ENCODE measurements at places on chromosomes 3 and 15.

DNA sequence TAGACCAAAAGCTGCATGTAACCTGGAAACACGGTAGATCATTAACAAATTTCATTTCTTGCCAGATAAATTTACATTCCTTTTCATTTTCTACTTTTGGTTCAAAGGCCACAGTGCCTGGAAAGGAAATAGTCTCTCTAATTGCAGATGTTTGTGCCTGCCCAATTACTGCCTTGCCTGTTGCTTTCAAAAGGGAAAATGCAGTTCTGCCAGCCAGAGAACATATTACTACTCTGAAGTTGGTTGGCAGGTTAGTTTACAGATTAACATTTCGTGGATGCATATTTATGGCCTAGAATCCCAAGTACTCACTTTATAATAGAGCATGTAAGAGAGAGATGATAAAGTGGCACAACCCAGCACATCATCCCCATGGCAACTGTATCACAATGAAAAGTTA is 124.3 kb upstream of the LRRC3B start:
- DNase-seq = no peak

- DNase-seq = peak; percentile 17
Observed at GRCh38 chr3:194137008-194137505, 1.1 kb downstream of the HES1 start.

- DNase-seq = no peak
Observed at GRCh38 chr3:78221796-78222195, 1181.9 kb downstream of the ROBO2 start.

GRCh38 chr3:112744106-112744505 is 102.6 kb downstream of the CD200R1L start:
- no peak for DNase-seq

GRCh38 chr15:39512643-39513042 is 68.2 kb upstream of the THBS1 start:
- DNase-seq = no peak

- DNase-seq = no peak
Observed at GRCh38 chr3:44905446-44906157, 31.2 kb downstream of the TGM4 start.

DNA sequence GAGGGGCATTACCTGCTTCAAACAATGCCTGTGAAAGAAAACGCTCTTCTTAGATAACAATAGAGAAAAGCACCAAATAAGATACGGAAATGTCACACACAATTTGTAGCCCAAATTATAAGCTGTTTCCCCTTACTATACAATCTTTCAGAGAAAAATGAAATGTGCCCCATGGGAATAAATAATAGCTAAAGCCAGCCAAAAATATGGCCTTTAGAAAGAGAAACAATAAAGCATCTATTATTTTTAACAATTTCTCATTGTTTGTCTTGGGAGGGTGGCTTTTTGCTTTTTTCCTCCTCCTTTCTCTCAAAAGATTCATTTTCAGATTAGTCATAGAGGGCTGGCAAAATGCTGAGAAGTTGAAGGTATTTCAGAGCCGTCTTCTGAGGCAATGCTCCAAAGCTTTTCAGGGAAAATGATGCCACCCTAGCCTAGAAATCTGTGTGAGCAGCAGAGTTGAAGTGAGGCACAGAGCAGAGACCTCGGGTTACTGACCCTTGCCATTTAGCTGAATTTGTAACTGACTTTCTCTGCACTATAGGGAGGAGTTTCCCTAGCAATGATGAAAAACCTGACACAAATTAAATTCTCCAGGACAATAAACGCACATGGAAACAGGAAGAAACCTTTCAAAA is 86.3 kb upstream of the PRICKLE2 start:
- DNase-seq = no peak

DNA sequence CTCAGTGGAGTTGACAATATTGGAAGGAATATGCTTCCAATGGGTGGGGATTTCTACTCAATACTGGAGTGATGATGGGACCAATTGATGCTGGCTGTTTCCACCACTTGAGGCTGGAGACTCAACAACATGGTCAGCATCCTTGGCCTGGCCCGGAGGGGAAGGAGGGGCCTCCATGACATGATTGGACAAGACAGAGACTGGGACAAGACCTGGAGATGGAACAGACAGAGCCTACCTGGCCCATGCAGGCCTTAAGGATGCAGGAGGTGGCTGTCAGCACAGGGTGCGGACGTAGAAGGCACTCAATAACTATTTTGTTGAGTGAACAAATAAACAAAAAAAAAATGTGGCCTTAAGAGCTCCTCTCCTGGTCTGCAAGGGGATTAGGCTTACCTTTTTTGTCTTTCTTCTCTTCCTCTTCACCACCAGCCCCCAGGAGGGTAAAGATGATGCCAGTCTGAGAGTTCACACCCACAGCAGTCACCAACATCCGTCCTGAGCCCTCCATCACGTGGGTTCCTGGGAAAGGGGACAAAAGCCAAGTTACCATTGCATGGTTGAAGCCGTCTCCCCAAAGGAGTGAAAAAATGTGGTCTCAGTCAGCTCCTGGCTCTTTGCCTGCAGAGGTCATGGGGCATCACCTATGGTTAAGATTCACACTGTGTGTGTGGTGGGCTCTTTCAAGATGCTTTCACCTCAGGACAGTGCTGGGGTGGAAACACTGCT is 67.1 kb upstream of the SEC13 start:
- no peak for DNase-seq

DNA sequence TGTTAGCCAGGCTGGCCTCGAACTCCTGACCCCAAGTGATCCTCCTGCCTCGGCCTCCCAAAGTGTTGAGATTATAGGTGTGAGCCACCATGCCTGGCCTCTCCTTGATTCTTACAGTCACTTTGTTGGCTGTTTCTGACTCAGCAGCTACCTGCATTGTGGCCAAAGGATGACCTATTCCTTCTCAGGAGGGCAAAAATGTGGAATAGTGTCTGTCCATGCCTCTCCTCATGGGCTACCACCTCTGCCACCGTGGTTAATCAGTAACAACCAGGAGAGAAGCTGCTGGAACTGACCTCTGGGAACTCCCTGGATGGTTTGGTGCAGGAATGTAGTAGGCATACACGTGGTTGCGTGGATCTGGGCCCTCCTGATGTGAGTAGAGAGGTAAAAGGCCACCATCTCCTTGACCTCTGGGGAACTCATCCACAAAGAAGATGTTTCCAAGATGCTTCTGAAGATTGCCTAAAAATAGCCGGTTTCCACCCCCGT is 63.3 kb downstream of the FLNB start:
- DNase-seq = no peak

GRCh38 chr15:45714590-45715488 is 80.0 kb downstream of the SQOR start:
- peak; percentile 14 for DNase-seq

- DNase-seq = no peak
Observed at GRCh38 chr3:194269610-194270145, 81.5 kb downstream of the CPN2 start.

DNA sequence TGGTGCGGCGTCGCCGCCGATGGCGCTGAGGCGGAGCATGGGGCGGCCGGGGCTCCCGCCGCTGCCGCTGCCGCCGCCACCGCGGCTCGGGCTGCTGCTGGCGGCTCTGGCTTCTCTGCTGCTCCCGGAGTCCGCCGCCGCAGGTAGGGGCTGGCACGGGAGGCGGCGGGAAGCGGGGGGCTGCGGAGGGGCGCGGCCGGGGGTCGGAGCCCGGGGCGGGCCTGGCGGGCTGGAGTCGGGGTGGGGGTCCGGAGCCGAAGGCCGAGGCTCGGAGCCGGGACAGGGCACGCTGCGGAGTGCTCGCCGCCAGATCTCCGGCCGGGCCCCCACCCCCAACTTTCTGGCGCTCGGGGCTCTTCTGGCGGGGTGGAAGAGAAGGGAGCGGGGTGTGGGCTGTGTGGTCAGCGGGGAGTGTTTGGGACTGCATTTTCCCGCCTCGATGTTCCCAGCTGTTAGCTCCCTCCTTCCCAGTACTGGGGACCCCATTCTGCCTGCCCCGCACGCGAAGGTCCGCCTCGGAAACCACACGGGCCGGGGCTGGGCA is 299 bp downstream of the TYRO3 start:
- DNase-seq = no peak

- no peak for DNase-seq
Observed at GRCh38 chr3:79986338-79986737, 218.5 kb upstream of the ROBO1 start.

DNA sequence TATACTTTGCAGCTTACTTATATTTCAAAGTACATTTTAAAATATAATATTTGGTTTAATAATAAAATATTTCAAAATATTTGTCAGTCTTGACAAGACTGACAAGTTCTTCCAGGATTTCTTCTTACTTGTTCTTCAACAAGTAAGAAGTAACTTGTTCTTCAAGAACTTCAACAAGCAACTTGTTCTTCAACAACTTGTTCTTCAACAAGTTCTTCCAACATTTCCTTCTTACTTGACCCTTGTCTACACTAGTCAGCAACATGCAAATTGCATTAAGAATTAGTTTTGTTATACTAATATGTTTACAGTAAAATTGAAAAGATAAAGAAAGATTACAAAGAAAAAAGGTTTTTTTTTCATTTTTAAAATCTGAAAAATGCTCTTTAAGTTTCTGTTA is 731.7 kb downstream of the NSUN3 start:
- DNase-seq = no peak

GRCh38 chr15:52178765-52179164 is 12.4 kb downstream of the GNB5 start:
- DNase-seq = no peak

DNA sequence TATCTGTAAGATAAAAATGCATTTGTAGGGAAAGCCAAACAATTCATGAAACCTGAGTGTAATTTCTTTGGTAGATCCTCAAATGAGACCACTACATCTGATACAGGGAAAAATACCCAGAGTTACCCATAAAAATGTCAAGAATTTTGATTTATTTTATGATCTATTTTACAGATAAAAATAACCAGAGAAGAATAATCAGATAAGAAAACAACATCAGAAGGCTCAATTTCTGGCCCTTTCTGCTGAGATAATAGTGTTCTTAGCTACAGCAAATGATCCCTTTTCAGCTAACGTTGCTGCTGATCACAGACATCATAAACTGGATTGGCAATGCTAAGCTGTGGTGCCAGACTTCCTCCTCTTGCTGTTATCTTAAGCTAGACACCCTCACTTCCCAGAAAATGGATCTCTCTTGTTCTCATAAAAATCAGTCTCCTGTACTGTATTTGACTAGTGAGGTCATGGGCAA is 21.3 kb upstream of the TMEM108 start:
- no peak for DNase-seq

- no peak for DNase-seq
Observed at GRCh38 chr15:66413579-66413978, 26.9 kb downstream of the MAP2K1 start.

- no peak for DNase-seq
Observed at GRCh38 chr3:35524856-35525255, 114.5 kb upstream of the ARPP21 start.

DNA sequence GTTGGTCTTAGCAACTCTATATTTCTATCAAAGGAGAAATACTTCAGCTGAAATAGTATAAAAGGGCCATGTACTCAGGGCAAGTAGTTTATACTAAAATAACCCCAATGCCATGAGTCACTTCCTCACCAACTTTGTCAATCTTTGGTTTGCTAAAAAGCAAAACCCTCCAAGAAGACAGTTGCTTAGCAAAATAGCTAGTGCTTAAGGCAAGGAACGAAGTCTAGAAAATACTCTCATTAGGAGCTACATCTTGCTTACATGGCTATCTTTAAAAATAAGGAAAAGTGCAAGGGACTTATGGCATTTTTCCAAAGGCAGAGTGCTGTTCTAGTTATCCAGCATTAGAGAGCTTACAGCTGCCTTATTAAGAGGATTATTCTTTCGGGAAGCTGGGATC is 28.4 kb downstream of the P3H2 start:
- DNase-seq = no peak

DNA sequence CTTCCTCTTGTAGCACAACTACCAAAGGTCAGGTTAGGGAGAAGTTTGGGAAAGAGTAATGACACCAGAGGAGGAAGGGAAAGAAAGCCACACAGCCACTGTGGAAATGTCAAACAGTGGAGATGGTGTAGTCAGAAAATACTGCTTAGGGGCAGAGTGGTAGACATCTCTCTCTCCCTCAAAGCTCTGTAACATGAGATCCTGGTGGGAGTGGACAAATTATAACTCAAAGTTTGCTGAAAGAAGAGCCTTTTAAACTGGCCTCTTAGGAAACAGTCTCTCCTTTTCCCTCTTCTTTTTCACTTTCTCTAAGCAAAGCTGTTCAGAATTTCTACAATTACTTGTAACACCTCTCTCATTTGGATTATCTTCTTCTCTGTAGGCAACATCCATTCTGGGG is 55.8 kb downstream of the LRRN1 start:
- no peak for DNase-seq

All from T-helper 9 cell (primary cell).